ENCODE measurements at places on chromosomes 3 and 15.

DNA sequence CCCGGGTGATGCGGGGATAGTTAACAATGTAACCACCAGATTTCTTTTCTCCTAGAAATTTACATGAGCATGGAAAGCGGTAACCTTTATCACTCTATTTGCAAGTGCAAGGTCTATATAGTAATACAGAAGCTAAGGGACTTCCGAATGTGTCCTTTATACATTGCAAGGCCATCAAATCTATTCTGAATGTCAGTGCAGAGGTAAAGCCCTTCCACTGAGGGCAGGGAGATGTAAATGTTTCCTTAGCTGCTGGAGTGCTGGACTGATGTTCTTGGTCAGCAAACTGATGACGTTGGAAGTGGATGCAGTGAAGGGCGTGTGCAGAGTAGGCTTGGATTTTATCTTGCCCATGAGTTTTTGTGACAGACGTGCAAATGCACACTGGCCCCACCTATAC, 6.2 kb downstream of the ALDH1A3 start:
- DNase-seq, result no peak

DNA sequence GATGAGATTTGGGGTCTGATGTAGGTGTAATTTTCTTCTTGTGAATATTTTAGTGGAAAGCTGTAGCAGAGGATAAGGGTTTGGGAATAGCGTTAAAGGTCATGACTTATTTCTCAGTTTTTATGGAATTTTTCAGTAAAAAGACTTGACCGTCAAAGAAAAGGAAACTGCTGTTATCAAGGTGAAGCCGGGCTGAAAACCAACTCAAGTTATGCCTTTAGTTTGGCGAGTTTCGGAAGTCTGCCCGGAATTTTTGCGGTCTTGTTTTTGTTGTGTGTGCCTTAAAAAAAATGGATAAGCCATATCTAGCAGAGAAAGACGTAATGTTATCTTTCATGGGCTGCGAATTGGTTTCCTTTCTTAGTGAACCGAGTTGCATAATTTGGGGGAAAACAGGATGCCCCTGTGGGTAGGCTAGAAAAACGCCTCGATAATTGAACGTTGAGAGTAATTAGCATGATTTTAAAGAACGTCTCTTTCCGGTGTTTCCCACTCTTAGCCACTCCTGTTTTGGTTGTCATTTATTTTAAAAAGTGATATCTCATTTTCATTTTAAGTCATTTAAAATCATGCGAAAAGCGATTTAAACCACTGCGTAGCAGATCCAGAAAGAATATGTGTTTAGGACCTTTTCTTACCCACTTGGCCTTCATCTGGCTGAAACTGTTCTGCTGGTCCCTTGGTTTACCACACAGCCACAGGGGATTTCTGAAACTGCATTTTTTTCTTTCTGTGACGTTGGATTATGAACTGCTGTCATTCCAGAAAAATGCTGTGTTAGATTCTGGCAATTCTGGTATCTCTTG, 1.1 kb downstream of the NFKBIZ start:
- DNase-seq, result no peak

GRCh38 chr3:184334470-184335158, 2.8 kb upstream of the FAM131A start:
- no peak for DNase-seq

- DNase-seq, result no peak
Measured at GRCh38 chr3:66297260-66297873, 76.6 kb downstream of the SLC25A26 start.

DNA sequence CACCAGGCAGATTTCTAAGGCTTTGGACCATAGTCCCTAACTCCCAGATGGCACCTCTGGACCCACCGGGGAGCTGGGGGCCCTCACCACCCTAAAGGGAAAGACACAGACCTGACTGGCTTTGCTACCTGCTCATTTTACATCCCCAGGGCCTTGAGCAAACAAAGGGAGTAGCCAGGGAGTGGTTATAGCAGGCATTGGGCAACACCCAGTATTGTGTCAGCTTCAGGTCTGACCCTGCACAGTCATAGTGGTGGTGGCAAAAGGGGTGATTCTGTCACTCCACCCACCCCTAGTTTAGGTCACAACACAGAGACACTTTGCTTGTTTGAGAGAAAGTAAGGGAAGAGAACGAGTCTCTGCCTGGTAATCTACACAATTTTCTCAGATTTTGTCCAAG, 352.5 kb downstream of the DIPK2A start:
- DNase-seq, result no peak

- peak; percentile 36 for DNase-seq
Measured at GRCh38 chr3:194070634-194071409, 65.1 kb upstream of the HES1 start.

DNA sequence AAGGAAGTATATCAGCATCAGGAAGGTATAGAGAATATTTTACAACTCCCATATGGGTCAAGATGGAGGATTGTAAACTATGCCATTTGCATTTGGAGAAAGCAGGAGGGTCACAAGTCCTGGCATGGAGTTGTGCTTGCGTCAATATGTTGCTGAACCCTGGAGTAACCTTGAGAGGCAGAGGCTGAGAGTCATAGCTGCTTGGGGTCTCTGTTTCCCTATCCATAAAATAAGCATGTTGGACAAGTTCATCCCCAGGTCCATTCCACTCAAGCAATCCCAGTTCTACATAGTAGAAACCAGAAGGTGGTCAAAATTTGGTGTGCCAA, 273.6 kb downstream of the MECOM start:
- DNase-seq, result no peak

DNA sequence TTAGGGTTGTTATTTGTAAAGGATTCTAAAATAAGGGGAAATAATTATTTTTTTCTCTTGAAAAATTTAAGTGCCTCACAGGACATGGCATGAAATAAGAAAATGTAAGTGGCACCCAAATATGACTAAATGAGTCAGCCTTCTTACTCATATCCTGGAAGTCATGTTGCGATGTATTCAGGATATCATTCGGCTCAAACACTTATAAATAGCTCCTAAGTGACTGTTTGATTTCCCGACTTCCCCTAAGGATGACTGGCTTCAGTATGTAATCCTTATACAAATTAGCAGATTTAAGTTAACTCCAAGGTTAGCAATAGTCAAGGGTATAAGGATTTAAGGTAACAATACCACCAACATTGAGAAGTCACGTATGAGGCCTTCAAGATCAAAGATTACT, 57.3 kb upstream of the OSTN start:
- DNase-seq, result no peak

DNA sequence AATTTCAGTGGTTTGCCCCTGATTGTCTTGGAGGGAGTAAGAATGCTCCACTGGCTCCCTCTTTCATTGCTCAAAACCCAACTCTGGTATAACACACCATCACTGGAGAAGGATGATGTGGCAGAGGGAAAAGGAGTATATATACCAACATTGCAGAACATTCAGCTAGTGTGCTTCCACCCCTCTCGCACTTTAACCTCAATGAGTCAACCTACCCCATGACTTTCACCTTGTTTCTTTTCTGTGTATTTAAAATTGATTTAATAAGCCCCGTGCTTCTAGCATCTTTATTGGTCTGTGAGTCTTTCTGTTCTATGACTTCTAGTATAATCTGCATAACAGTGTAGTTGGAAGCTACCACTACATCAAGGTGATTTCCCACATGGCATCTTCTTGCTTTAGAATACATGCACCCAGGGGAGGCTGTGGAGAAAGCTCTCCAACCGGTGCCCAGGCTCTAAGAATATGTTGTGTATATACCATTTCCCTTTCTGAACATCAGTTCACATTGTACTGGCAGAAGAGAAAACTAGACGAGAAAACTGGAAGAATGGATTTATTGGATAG, 595.1 kb upstream of the TGFBR2 start:
- no peak for DNase-seq

- no peak for DNase-seq
Measured at GRCh38 chr15:63605816-63606215, 8.6 kb downstream of the FBXL22 start.

GRCh38 chr15:33442449-33442848, 131.7 kb downstream of the RYR3 start:
- DNase-seq, result no peak

DNA sequence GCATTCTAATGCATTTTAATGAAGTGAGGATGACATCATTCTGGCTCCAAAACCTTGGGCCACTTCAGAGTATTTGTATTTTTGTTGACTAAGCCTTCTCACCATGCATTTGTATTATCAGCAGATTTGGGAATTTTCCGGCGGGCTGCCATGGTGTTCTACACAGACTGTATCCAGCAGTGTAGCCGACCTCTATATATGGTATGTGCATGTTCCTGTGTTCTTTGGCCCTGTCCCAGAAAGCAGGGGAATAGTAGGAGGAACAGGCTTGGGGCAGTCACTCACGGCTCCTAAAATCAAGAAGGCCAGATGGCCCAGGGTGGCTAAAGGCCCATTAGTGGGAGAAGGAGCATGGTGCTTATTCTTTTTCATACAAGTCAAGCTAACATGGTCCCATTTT, 80.5 kb downstream of the USF3 start:
- DNase-seq, result no peak

GRCh38 chr15:39530480-39531342, 50.2 kb upstream of the THBS1 start:
- DNase-seq, result no peak

DNA sequence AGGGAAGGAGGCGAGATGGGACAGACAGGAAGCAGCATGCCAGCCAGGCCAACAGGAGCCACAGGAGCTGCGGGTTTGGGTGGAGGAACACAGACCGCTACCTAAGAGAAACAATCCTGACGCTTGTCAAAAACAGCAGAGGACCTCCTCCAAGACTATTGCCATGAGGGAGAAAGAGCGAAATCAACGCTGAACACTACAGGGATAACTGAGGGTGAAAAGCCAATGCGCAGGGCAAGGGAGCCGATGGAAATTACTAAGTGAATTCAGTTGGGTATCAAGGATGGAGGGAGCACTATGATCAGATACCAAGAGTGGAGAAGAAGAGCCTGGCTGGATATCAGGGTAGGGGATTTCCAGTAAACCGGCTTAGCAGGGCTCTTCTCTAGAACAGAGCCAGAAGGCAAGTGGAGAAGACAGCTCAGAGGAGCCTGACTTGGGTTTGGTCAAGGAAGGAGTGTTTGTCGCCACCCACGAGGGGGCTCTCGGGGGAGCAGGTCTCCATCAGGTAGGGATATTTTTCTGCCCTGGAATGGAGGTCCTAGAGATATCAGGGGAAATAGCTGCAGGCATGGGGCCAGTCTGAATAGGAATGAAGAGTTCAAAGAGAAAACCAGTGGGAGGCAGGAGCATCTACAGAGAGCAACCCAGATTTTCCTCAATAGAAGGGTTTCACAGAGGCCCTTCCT, 48.4 kb downstream of the SLC41A3 start:
- no peak for DNase-seq

DNA sequence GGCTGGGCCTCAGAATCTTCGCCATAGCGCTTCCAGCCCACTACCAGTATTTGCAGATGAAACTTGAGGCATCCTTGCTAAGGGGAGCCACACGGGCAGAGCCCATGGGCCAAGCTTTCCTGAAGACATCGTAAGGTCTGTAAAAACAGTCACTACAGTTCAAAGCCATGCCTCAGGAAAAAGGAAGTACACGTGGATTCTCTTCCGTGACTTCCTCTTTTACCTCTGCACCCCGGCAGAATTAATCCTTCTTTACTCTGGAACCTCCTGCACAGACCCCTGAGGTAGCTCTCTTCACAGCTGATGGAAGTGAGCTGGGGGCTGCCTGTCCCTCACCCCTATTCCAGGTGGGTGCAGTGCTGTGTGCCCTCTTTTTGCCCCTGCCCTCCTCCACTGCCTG, 129.2 kb downstream of the CHDH start:
- no peak for DNase-seq

GRCh38 chr15:67010898-67011616, 54.3 kb upstream of the SMAD3 start:
- DNase-seq, result no peak

- no peak for DNase-seq
Measured at GRCh38 chr3:164730815-164731360, 347.4 kb downstream of the SI start.

DNA sequence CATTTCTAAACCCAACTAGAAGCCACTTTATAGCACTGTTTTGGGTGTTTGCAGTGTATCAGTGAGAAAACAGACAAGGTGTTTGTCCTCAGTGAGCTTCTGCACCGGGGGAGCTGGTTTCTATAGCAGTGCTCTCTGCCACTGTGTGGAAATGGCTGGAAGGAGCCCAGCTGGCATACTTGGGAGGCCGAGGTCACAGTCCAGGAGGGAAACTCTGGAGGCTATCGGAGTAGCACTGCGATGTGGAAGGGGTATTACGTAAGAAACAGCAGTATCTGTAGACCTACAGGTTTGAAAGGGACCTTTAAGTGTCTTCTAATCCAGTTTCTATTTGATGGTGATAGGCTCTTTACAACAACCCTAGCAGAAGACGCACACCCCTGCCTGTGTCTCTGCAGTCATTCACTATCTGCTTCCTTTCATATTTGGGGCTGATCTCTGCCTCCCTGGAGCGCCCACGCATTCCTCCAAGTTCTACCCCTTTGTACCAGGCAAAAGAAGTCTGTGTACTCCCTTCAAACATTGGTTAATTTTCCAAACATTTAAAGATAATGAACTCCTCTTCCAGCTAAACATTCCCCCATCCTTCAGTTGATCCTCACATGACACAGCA, 87.4 kb upstream of the ADAMTS17 start:
- DNase-seq, result no peak

DNA sequence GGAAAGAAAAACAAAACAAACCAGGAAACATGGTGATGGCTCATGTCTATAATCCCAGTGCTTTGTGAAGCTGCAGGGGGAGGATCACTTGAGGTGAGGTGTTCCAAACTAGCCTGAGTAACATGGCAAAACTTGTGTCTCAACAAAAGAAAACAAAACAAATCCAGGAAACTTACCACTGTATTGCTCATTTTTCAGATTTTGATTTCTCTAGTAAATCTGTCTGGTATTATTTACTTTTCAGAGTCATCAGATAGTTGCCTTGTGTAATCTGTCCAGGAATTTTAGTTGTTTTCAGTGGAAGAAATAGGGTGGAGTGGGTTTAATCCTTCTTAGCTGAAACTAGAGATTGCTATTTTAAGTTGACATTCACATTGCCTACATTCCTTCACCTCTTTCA, 91.8 kb upstream of the ALCAM start:
- DNase-seq, result no peak

GRCh38 chr3:110519071-110519470, 552.5 kb upstream of the NECTIN3 start:
- DNase-seq, result no peak

DNA sequence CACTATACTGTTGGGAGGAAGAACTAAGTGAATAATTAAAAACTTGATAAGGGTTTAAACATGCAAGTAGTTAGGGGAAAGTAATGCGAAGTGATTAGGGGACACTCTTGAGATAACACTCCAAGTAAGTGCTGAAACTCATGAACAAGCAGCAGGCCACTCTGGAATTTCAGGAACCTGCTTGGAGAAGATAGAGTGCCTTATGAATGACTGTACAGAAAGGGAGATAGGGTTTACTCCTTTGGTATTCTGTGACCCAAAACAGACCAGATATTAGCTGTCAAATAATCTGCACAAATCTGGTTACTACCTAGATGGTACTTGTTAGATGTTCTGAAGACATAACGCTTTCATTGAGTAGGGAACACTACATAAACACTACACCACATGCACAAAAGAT, 85.6 kb downstream of the FRMD4B start:
- DNase-seq, result no peak

Measured in stimulated activated CD8-positive, alpha-beta memory T cell treated with anti-CD3 and anti-CD28 coated beads, Interleukin-15, amount 100 ng/mL, for 4 hours (primary cell).